ENCODE measurements at places on chromosomes 4 and X.

DNA sequence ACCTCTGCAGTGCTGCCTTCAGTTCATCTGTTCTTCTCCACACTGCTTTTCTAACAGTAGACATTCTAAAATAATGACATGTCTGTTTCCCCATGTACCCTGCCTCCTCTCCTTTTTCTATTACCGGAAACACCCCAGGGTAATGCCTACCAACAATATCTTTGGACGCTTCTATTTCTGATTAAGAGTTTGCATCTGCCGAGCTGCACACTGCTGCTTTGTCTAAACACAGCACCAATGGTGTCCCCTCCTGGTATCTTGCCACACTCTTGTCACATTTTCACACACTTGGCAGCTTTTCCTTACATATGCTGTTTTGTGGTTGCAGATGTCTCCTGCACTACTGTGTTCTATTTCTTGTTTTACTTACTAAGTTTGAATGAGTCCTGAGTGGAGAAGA, 288.8 kb downstream of the GRIA2 start:
- DNase-seq = no peak

GRCh38 chr4:121016611-121017010, 55.7 kb downstream of the NDNF start:
- no peak for DNase-seq

DNA sequence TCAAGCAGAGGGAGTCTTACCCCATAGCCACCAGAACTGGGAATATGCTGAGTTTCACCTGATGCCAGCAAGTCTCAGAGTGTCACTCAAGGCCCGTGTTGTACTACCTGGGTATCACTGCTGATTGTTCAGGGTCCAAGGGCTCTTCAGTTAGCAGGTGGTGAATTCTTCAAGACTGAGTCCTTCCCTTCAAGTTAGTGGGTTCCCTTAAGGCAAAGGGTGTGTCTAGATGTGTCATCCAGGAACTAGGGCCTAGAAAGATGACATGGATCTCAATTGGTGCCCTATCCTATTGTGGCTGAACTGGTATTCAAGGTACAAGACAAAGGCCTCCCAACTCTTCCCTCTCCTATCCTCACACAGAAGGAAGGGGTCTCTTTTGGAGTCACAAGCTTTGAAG, 159.9 kb upstream of the DIPK2B start:
- no peak for DNase-seq

GRCh38 chr4:78410676-78411075, 140.9 kb upstream of the ANXA3 start:
- DNase-seq = no peak
